ENCODE measurements at places on chromosomes 1 and 21. TPM values are rescaled to one million over a fixed set of nuclear protein-coding genes. Genes with fewer than 3 reads are reported as not detected.

Gene GJA5
- total RNA-seq: 2.0 TPM

Gene HSPA6
- 0.33 TPM for total RNA-seq

Gene CELA2B
- total RNA-seq: not detected

Gene MYCL
- 2.9 TPM for total RNA-seq

Gene LCE1C
- total RNA-seq: not detected

Data from vein endothelial cell (primary cell).